ENCODE measurements at places on chromosomes 5 and 9.

- DNase-seq = no peak
Measured at GRCh38 chr9:74497748-74498620, 849 bp downstream of the RORB start.

- DNase-seq = no peak
Measured at GRCh38 chr5:62937661-62938558, 359.3 kb downstream of the LRRC70 start.

DNA sequence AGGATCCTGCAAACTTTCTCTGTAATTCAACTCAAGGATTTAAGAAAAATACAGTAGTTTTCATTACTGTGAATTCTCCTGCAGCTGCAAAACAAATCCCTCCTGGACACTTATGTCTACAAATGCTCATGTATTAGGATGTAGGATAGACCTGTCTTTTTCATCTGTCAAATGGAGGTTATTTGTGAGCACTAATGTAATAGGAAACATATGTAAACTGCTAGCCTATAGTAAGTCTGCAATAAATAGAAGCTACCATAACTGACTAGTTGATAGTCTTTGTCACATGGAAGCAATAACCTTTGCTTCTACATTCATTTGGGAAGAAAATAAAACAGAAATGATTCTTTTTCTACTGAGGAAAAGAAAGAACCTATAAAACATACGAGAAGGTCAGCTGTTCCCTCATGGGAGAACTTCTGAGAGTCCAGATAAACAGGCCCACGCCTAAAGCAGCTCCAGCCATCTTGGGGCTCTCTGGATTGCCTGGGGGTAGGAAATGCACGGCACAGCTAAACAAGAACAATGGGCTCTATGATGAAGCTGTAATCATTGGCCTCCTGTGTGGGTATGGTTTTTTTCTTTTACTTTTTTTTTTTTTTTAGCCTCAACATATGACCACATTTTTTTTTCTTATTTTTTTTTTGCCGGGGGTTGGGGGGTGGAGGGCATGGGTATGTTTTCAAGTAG lies 6.2 kb downstream of the KCNV2 start:
- DNase-seq = no peak

GRCh38 chr9:34085581-34086500 lies 37.2 kb upstream of the UBAP2 start:
- DNase-seq = no peak

GRCh38 chr5:139725073-139725830 lies 70.4 kb upstream of the PSD2 start:
- DNase-seq = no peak

DNA sequence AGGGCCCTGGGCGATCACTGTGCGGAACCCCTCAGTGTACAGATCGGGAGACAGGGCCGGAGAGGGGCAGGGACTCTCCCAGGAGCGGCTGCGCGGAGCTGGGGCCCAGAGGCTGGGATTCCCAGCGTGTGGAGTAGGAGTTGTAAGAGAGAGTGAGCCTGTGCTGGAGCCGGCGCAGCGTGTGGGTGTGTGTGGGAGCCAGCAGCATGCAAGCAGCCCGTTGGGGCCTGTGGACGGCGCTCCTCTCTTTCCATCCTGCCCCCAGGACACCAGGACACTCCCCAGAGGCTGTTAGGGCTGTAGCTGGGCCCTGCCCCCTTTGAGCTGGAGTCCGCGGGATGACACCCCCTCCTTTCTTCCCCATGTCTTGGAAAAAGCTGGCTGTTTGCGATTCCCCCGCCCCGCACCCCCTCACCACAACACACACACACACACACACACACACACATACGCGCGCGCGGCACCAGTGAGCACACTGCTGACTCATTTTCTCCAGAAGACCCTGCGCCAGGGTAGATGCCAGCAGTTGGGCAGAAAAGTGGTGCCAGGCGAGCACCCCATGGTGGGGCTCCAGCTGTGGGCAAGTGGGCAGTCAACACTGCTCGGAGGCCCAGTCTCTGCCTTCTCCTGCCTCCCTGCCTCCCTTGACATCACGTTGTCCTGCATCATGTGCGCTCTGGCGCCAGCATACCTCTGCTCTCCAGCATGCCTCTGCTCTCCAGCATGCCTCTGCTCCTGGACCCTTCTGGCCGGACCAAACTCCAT lies 1.5 kb downstream of the COL27A1 start:
- DNase-seq = no peak

- no peak for DNase-seq
Measured at GRCh38 chr5:112303685-112304084, 115.4 kb downstream of the EPB41L4A start.

DNA sequence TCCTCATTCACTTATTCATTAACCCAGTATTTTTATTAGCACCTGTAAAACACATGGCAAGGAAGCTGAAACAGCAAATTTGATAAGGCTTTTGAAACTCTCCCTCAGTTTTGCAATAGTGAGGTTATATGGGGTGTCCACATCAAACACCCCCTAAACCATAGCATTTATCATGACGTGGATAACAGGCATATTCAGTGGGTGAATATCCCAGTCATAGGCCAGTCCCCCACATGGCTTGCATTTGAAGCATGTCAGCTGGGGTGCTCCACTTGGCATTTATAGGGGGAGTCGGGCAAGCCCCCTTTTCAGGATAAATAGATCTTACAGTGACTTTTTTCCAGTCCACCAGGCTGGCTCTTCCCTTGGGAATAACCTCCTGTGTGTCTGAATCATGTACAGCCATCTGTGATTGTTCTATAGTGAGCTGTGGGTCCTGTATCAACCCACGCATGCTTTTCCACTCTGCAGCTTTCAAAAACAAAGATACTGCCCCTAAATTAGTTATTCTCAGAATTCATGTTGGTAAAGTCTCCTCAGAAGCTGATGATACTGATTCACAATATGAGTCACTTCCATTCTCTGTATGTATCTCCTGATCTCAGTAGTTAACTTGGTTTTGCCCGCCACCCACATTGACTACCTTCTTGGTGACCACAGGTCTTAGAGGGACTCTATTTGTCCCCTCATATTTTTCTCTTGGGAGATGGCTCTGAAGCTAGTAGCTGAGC lies 84.4 kb upstream of the SPIN1 start:
- no peak for DNase-seq

GRCh38 chr5:3305432-3305831 lies 290.2 kb upstream of the IRX1 start:
- DNase-seq = no peak

DNA sequence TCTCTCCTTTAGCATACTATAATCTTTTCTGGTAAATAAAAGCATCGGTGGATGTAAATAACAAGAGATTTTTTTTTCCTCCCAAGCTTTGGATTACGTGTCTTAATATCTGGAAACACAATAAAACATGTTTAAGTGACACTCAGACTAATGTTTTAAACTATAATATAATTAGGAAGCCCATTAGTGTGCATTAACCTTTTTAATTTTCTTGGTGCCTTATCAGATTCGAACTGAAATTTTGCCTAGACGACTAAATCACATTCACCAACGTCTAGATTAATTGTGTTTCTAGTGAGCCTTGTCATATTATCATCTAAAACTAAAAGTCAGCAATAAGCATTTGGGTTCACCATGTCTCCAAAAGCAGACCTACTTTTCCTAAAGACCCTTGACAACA lies 110.2 kb downstream of the CDH6 start:
- DNase-seq = no peak

DNA sequence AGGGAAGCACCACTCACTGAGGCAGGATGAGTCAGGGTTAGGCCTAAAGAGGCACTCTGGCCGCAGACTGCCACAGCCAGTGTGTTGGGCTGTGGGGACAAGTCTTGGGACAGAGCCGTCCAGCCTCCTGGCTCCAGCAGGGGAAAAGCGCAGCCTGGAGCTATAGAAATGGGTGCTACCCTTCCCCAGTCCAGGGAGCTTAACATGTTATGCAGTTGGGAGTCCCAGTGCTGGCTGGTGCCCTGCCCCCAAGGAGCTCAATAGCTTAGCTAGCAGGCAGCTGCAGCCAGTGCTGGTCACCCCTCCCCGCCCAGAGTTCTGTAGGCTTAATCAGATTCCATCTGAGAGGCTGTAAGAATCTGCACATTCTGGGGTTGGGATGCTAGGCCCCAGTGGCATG lies 399.6 kb upstream of the TUSC1 start:
- DNase-seq = no peak

- no peak for DNase-seq
Measured at GRCh38 chr5:147668385-147668784, 114.1 kb downstream of the JAKMIP2 start.
